ENCODE measurements at places on chromosomes 16 and 17.

GRCh38 chr17:80906364-80907259 is 85.0 kb upstream of the CHMP6 start:
- no peak for DNase-seq

GRCh38 chr16:87548046-87548445 is 54.3 kb upstream of the JPH3 start:
- no peak for DNase-seq

GRCh38 chr17:41932816-41933389 is 2.5 kb downstream of the ODAD4 start:
- DNase-seq, result no peak

GRCh38 chr16:79869304-79870015 is 268.9 kb upstream of the MAF start:
- DNase-seq, result no peak

DNA sequence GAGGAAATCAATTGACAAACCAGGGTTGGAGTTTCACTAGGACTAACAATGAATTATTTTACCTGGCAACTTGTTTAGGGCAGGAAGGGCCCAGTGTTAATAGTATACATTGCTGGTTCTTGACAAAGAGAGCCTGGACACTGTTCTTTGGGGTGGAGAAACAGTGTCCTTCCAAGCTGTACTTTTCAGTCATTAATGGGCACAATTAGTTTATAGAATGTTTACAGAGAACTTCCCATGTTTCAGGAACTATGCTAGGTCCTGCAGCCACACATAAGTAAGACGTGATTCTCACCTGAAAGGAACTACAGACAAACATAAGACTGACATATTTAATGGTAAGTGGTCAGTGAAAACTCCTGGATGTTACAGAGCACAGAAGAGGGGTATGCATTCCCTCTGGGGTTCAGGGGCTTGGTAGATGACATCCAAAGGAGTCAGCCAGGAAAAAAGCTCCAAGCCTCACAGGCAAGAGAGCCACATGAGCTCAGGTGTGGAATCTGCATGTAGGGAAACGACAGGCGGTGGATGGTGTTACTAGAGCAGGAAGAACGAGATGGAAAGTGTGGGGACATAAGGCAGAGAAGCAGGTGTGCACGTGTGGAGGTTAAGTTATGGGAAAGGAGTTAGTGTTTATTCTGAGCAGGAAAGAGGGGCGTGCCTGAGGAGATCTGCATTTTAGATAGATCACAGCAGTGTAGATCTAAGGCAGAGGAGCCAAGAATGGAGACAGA is 3.8 kb upstream of the DYNLL2 start:
- DNase-seq, result no peak

DNA sequence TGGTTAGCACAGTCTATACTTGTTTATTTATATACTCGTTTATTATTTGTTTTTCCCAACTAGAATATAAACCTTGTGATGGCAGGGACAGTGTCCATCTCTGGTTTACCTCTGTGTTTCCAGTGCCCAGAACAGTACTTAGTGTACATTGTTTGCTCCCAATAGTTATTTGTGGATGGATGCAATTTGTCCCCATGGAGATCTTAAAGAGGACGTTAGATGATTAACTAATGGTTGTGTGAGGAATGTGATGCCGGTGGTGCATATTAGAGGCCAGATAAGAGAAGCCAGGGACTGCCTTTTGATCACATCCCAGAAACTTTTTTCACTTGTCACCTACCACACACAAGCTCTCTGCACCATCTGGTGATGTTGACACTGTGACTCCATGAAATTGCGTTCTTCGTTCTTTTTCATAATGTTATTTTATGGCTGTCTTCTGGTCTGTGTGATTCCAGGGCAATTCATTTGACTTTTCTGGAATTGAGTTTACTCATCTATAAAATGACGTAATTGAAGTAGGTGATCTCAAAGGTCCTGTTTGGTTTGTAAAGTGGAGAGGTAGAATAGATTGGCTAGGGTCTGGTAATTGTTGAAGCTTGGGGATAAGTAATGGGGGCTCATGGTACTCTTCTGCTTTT is 1.2 kb downstream of the COX10 start:
- DNase-seq, result no peak

All from amygdala (tissue), 56 donors.